Stimulated activated CD4-positive, alpha-beta T cell treated with anti-CD3 and anti-CD28 coated beads, TNF-alpha, amount 100 ng/mL, for 4 hours (primary cell): ENCODE measurements at places on chromosomes 2 and 18.

DNA sequence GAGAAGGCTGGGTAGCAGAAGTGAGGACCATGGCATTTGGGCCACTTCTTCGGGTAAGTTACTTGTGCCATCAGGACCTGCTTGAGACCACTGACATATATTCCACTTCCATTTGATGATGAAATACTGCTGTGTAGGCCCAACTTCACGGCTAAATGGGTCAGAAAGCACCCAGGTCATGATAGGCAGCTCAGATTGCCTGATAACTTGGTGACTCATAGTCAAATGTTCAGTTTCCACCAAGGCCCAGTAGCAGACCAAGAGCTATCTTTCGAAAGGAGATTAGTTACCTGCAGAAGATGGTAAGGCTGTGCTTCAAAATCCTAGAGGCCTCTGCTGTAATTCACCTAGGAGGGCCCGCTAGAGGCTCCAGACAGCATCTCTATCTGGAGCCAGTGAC, 31.8 kb upstream of the MEX3C start:
- DNase-seq: no peak

DNA sequence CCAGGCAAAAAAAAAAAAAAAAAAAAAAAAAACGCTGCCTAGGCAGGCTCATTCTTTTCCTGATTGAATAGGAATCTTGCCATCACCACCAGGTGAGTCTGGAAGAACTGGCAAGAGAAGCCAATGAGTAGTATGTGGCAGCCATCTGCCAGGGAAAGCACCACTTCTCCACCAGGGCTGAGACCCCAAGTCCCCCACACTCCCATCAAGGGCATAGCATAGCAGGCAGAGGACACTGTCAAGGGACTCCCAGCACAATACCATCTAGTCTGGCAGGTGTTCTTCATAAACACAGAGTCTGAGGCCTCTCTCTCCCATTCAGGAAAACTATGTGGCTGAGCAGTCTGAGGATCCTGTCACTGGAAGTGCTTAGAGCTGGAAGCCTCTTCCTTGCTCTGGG, 538.1 kb upstream of the DSEL start:
- DNase-seq: no peak

GRCh38 chr2:1742301-1742680, 2.0 kb downstream of the PXDN start:
- no peak for DNase-seq

DNA sequence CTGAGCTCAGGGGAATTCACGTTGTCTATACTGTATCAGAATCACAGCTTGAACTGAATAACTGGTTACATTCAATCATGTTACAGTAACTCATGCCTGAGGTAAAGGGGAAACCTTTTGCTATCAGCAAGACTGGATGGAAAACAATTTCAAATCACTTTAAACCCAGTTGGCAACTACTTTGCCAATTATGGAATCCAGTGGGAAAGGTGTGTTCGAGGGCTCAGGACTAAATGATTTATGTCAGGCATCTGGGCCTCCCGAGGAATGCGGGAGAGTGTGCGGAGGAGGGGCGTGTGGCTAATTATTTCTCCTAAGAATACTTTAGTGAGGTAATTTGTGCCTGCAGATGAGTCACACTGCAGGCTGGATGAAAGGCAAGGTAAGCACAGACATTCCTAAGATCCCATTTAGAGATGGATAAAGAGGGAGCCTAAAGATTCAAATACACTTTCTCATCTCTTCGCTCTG, 100.1 kb downstream of the HRH4 start:
- DNase-seq: no peak

DNA sequence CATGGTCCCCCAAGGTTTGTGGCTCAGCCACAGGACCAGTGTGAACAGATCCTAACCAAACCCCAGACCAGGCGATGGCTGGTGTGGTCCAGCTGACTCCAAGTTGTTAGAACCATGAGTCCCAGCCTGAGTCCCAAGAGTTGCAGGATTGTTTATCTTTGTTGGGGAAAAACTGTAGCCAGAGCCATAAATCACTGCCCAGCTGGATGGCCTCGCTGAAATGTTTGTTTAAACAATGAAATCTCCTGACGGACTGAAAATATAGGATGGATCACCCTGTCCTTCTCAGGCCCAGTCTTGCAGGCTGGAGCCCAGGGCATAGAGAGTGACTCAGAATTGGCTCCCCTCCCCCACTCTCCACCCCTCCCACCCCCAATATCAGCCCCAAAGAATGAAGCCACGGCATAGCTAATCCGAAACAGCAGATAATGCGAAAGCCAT, 36.4 kb downstream of the PKDCC start:
- no peak for DNase-seq

GRCh38 chr2:32718752-32719151, 90.9 kb downstream of the TTC27 start:
- DNase-seq: no peak

GRCh38 chr18:51171223-51171622, 26.3 kb downstream of the MEX3C start:
- DNase-seq: no peak

DNA sequence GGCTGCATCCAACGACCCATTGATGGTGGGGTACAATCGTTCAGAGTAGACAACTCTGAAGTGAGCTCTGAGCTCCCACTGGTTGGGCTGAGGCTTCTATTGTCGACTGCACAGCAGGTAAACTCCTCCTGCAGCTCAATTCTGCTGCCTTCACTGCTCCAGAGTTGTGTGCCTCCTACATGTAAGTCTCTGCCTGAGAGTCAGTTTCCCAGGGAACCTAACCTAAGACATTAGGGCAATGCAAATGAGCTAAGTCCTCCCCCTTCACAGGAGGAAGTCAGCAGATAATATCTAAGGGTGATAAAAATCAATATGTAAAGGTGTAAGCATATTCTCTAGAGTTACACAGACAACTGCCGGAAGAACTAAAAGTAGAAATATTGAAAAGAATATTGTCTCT, 22.5 kb upstream of the ACYP2 start:
- no peak for DNase-seq

- no peak for DNase-seq
Observed at GRCh38 chr2:230981704-230982103, 14.2 kb upstream of the SPATA3 start.

- DNase-seq: no peak
Observed at GRCh38 chr2:159362816-159363251, 76.3 kb upstream of the WDSUB1 start.

DNA sequence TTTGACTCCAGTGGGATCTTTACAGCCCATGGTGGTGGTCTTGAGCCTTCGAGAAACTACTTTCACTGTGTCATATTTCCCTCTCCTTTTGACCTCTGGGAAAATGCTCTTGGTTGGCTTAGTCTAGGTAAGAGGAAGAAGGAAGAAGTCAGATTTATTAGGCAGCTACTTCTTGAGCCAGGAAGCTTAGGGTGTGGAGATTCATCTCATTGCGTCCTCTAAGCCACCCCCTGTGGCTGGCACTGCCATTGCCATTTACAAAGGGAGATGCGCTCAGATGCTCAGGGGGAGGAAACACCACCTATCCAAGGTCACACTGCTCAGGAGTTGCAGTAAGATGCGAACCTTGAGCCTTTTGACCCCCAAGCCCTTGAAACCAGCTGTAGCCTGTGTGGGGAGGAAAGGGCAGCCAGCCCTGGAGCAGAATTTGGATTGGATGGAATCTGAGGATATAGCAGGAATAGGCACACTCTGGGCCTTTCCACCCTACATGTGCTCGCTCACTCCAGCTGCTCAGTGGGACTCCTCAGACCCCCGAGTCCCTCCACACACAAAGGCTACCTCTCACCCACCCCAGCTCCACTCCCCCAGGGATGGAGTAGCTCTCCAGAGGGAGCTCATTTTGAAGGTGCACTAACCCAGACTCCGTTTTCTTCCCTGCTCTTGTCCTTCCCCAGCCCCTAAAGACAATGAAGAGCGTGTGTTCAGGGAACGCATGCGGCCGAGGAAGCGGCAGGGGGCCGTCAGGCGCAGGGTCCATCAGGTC, 321.3 kb upstream of the EPAS1 start:
- no peak for DNase-seq
